ENCODE measurements at places on chromosomes 12 and 14. TPM values are rescaled to one million over a fixed set of nuclear protein-coding genes. Genes with fewer than 3 reads are reported as not detected.

Gene CNTN1
- 21.0 TPM for total RNA-seq

Gene ATG14
- 10.8 TPM for total RNA-seq

Gene NXPH4
- total RNA-seq: 1.7 TPM

Gene TCL1A
- total RNA-seq: 0.65 TPM

Gene FKBP11
- total RNA-seq: 75.6 TPM

Gene SYNDIG1L
- total RNA-seq: 3.0 TPM

Gene B4GALNT3
- total RNA-seq: 20.3 TPM
